GM03348 (cell line): ENCODE measurements at places on chromosomes 7 and 10.

- DNase-seq, result no peak
Measured at GRCh38 chr10:87668324-87669074, 8.8 kb downstream of the PAPSS2 start.

DNA sequence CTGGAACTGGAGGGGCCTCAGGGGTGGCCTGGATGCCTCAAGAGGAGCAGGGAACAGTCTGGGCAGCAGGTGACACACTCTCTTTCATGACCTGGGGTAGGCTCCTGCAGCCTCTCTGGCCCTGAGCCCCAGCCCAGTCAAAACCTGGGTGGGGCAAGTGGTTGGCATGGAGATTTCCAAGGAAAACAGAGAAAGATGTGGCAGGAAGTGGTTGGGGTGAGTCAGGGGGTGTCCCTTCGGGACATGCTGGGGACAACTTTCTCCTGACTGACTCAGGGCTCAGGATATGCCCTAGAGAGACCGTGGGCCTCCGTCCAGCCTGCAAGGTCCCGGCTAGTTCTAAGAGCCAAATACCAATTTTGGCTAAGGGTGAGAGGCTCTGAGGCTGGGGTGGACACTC, 2.9 kb downstream of the AQP1 start:
- peak; percentile 77 for DNase-seq

GRCh38 chr10:71278691-71279588, 40.1 kb upstream of the SLC29A3 start:
- DNase-seq, result no peak

DNA sequence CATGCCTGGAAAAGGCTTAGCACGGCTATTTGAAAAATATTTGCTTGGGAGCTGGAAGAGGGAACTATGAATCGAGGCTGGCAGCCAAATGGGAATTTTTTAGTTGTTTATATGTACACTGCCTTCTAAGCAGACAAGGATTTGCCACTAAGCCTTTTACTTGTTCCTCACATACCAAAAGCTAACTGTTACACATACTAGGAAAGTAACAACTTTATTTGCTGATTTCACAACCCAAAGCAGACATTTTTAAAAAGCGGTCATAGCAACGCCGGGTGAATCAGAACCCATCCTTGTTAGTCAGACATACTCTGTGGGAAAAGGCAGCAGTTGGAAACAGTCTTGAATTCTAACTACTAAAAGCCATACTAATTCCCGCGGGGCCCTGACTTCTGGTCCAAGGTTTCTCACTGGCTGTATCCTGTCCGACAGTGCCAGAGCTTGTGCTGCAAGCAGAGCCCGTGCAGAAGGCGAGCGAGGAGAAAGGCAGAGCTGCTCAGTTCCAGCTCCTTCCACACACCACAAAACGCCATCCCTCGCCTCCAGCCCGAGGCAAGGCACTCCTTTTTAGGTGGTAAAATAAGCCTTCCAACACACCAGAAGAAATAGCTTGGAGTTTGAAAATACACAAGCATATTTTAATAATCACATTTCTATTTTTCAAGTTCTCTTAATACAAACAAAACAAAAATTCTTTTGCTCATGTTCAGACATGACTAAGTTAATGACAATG, 89.2 kb downstream of the RNF216 start:
- DNase-seq, result peak; percentile 85

- no peak for DNase-seq
Measured at GRCh38 chr7:118372530-118372929, 148.0 kb downstream of the ANKRD7 start.

- no peak for DNase-seq
Measured at GRCh38 chr7:99083068-99083651, 60.7 kb downstream of the SMURF1 start.

GRCh38 chr10:111211706-111212105, 134.9 kb downstream of the ADRA2A start:
- peak; percentile 62 for DNase-seq

GRCh38 chr7:111268941-111269340, 178.0 kb downstream of the LRRN3 start:
- DNase-seq, result no peak

- DNase-seq, result no peak
Measured at GRCh38 chr7:141074997-141075396, 1.1 kb downstream of the TMEM178B start.

- DNase-seq, result peak; percentile 60
Measured at GRCh38 chr7:87797798-87798403, 78.3 kb downstream of the SLC25A40 start.
